ENCODE measurements at places on chromosomes 6 and 20. TPM values are rescaled to one million over a fixed set of nuclear protein-coding genes. Genes with fewer than 3 reads are reported as not detected.

GRCh38 chr6:1910621-1911407 lies 301.1 kb downstream of the FOXC1 start:
- DNase-seq: no peak

- DNase-seq: no peak
Measured at GRCh38 chr6:142238881-142239280, 62.9 kb upstream of the ADGRG6 start.

WASF1 gene
- 66.0 TPM for polyA plus RNA-seq

SCGN gene
- polyA plus RNA-seq: 383 TPM

GRCh38 chr20:63826753-63827152 lies 4.3 kb downstream of the ZBTB46 start:
- no peak for DNase-seq

- peak; percentile 90 for DNase-seq
Measured at GRCh38 chr6:151494235-151494935, 568 bp downstream of the CCDC170 start.

GRCh38 chr6:158439255-158439654 lies 120.6 kb upstream of the TMEM181 start:
- DNase-seq: no peak

- DNase-seq: peak; percentile 76
Measured at GRCh38 chr20:20395903-20396568, 28.1 kb downstream of the INSM1 start.

TRIM10 gene
- not detected for polyA plus RNA-seq

OSTM1 gene
- polyA plus RNA-seq: 3.2 TPM

- DNase-seq: peak; percentile 29
Measured at GRCh38 chr6:85458782-85459181, 8.9 kb downstream of the NT5E start.

C6orf52 gene
- 10.1 TPM for polyA plus RNA-seq

FAM229B gene
- polyA plus RNA-seq: 76.5 TPM
